ENCODE measurements at places on chromosomes 16 and 17. TPM values are rescaled to one million over a fixed set of nuclear protein-coding genes. Genes with fewer than 3 reads are reported as not detected.

Gene OTOP2
- not detected for polyA plus RNA-seq

Gene VMO1
- 4.7 TPM for polyA plus RNA-seq

Gene SLC52A1
- not detected for polyA plus RNA-seq

DNA sequence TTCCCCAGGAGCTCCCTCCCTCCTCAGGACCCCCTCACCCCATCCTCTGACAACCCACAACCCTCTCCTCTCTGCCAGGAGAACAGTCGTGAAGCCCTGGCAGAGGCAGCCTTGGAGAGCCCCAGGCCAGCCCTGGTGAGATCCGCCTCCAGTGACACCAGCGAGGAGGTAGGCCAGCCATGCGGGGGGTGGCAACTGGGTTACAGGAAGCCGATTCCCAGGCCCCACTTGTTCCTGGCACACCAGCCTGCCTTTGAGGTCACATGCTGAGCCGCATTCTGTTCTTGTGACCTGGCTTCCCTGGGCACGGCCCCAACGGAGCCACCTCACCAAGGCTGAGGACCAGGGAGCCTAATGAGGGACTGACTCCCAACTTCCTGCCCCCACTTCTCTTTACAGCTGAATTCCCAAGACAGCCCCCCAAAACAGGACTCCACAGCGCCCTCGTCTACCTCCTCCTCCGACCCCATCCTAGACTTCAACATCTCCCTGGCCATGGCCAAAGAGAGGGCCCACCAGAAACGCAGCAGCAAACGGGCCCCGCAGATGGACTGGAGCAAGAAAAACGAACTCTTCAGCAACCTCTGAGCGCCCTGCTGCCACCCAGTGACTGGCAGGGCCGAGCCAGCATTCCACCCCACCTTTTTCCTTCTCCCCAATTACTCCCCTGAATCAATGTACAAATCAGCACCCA lies 7.9 kb downstream of the NAT9 start:
- no peak for DNase-seq

DNA sequence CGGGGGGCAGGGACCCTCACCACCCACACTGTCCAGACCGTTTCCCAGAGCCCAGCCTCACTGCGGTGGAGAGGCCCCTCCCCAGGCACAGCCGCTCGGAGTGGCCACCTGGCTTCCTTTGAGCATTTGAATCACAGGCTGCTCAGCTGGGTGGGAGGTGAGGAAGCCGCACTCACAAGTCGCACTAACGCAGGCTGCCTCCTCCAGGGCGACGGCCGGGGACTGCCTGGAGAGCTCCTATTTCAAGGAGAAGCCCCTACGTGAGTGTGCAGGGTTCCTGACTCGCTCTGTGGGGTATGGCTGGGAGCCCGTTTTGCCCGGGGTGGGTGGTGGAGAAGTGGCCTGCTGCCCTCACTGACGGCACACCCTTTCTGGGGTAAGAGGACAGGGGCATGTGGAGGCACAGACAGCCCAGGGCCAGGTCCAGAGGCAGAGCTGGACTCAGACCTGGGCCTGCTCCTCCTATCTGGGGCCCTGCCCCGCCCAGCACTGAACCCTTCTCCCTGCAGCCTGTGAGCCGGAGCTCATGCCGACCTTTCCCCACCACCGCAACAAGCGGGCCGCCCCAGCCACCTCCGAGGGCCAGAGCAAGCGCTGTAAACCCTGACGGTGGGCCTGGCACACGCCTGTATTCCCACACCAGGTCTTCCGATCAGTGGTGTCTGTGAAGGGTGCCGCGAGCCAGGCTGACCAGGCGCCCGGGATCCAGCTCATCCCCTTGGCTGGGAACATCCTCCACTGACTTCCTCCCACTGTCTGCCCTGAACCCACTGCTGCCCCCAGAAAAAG lies 6.2 kb downstream of the SPATA2L start:
- no peak for DNase-seq

DNA sequence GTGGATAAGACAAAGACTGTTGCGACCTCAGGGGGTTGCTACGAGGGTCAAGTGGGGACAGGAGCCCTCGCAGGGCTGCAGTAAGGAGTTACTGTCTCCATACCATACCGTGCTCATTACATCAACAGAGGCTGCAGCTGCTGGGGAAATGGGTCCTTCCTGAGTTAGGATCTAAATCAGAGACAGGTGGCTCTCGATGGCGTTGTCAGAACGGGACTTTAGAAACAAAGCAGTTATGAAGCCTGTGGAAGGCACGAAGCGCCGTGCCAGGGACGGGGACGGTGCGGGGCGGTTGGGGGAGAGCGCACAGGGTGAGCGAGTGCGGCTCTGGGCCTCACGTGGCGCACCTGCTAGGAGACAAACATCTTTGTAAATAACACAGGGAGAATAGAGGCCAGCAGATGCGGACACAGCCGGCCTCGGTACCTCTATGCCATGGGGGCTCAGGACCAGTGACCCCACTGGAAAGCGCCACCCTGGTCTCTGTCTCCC lies 34.4 kb downstream of the ZCCHC14 start:
- no peak for DNase-seq

- no peak for DNase-seq
Observed at GRCh38 chr17:53313746-53314145, 509.0 kb upstream of the KIF2B start.

DNA sequence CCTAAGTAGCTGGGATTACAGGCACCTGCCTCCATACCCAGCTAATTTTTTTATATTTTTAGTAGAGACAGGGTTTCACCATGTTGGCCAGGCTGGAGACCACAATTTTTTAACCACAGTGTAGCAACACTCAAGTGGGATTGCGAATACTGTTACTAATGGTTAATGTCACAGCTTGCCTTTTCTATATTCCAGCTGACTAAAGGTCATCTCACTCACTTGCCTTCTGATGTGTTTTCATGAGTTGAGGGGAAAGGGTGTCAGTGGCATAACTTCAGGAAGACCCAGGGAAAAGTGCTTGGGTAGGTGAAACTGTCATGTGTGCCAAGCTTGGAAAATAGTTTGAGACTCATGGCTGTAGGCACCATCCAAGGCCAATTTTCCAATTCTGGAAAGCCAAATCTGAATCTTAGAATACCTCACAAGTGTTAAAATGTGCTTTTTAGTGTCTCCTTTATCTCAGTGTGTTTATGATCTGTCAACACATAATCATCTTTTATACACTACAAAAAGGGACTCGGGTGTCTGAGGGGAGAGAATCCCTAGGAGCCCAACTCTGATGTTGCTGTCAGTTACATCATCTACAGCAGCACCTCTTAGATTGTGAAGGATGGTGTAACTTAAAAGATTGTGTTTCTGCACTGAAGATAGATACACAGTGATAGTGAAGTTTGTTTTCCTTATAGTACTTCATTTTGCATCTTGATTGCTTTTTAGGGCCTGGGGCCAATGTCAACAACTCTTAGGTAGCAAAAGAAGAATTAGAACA lies 27.1 kb downstream of the OGFOD1 start:
- no peak for DNase-seq

DNA sequence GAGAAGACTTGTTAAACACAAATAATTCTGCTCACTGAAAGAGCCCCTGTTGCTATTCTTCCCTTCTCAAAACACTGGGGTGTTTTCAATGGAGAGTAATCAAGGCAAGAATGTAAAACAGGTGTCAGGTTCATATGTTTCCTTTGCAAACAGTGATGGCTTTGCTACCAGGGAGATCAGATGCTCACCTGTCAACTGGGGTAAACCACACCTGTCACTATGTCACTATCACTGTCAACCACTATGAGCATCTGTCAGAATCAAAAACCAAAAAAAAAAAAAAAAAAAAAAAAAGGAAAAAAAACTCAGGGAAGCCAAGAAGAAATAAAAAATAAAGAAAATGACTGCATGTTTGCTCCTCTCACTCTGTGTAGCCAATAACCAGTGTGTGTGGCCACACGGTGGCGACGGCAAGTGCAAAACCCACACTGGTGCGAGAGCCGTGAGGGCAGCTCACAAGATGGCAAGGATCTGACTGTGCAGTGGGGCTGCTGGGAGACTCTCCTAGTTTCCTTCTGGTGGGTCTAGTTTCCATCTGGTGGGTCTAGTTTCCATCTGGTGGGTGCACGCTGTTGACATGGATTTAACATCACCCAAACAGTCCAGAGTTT lies 22.7 kb downstream of the USP22 start:
- no peak for DNase-seq

DNA sequence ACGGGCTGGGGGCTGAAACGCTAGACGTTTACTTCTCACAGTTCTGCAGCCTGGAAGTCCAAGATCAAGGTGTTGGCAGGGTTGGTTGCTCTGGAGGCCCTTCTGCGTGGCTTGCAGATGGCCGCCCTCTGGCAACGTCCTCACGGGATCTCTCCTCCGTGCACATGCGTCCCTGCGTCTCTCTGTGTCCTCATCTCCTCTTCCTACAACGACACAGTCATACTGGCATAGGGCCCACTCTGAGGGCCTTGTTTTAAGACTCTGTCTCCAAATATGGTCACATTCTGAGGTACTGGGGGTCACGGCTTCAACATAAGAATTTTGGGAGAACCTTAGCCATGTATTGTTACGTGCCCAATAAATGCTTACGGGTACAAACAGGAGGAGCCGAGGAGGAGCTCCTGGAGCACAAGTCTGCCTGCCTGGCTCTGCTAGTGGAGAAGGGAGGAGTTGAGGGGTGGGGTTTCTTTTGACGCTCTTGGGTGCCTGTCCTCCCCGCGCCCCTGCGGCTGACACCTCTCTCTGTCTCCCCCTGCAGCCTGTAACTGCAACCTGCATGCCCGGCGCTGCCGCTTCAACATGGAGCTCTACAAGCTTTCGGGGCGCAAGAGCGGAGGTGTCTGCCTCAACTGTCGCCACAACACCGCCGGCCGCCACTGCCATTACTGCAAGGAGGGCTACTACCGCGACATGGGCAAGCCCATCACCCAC lies 141.1 kb downstream of the NTN1 start:
- no peak for DNase-seq

Data from hindlimb muscle (tissue), 1 donor.